ENCODE measurements at places on chromosomes 5 and 9. TPM values are rescaled to one million over a fixed set of nuclear protein-coding genes. Genes with fewer than 3 reads are reported as not detected.

DNA sequence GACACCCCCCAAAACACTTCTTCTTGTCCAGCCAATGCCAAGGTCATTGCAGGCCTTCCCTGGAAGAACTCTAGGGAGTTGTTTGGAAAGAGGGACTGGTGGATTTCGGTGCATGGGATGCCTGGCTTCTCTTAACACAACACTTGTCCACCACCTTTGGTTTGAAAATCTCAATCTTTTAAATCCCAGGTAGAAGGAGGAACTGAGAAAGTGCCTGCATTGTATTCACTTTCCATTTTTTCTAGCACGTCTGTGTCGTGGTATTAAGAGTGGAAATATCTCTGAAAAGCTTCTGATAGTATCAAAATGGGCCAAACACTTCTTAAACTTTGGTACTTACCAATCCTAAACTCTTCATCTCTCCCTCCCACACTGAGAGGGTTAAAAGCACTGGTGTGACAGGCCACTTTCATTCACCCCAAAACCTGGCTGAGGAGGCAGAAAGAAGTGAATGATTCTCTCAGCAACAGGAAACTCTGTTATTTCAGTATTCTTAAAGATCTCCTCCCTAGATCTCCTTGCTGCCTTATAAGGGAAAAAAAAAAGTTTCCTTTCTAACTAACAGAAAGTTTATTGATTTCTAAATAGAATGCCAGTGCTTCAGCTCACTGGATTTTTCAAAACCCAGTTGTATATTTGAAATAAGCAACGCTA is 3.9 kb upstream of the NFIB start:
- H3K4me1 ChIP-seq, result peaks cover 48% of the 10 kb centered on the region
- H3K36me3 ChIP-seq, result no peaks in the 10 kb centered on the region
- H3K27me3 ChIP-seq, result no peaks in the 10 kb centered on the region
- H3K27ac ChIP-seq, result peak overlapping the region; percentile 93
- peak overlapping the region; percentile 71 for H3K4me3 ChIP-seq

DNA sequence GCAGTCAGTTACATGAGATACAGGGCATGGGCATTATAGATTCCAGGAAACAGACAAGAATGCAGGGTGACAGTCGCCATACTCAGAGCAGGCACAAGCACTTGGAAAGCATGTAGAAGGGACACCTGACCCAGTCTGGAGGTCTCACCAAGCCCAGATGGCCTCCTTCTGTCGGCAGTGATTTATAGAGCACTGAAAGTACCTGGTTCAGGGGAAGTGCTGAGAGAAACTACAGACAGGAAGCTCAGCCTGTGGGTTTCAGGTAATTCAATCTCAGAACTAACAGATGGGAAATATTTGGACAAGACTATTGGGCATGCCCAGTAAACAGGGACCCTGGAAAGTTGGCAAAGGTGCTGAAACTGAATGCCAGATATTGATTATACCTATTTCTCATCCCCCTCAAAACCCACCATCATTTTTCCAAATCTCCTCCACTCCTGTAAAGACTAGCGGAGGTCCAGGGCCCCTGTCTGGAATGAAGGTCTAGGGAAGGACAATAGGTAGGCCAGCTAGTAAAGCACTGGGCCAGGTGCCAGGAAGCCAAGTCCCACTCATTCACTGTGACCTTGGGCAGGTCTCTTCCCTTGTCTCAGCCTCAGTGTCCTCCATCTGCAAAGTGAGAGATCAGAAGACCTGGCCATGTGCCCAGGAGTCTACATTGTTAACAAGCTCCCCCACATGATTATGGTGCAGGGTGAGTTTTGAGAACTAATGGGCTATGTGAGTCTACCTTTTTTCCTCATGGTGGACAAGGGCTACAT is 26.9 kb downstream of the KLHL3 start:
- no peak overlapping the region for H3K4me3 ChIP-seq
- no peak for DNase-seq
- no peaks in the 10 kb centered on the region for H3K27me3 ChIP-seq
- H3K36me3 ChIP-seq, result no peaks in the 10 kb centered on the region
- H3K27ac ChIP-seq, result no peak overlapping the region

DNA sequence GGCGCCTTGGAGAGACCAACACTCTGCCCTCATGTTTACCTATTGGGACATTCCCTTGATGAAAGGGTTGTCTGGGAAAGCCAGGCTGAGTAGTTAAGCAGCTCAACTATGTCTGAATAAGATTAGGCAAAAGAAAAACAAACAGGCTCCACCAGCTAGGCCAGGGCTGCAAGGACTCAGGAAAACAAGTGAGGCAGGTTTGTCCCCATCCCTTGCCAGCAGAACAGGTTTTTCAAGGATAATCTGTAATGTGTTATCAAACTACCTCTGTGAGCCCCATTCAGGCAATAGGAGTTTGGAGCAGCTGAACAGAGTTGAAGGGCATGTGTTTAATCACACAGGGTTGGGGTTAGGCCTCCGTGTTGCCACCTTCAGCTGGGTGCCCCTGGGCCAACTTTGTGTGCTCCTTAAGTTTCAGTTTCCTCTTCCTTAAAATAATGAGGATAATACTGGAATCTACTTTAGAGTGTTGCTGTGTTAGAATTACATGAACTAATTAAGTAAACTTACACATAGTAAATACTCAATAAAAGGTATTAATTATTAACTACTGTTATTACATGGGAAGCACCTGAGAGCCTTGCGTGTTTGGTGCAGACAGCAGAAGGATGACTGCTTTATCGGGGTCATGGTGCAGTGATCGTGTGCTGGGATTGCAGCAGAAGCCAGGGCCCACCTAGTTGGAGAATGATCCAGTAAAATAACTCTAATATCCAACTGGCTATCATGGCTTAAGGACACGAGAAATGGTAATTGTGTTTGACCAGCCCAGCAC is 72.1 kb upstream of the ATP10B start:
- no peak overlapping the region for H3K4me3 ChIP-seq
- H3K27me3 ChIP-seq, result no peaks in the 10 kb centered on the region
- H3K4me1 ChIP-seq, result peaks cover 30% of the 10 kb centered on the region
- DNase-seq, result peak; percentile 59
- no peaks in the 10 kb centered on the region for H3K36me3 ChIP-seq
- no peak overlapping the region for H3K27ac ChIP-seq

DNA sequence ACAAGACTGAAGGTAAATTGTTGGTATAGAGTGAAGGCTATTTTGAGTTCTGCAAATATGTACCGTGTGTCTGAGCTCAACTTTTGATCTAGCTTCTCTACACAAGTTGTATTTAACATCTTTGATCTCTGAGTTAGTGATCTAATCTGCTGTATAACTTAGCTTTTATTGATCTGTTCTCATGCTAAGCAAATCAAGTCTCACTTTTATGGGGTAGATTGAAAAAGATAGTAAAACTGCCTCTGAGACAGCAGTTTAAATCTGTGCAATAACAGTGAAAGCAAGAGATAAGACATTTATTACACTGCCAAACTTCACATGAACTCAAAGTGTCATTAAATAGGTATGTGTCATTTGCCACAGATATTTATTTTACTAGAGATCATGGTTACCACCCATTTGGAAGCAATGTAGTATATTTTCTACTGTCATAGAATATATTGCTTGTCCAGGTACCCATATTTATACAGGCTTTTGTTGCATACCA is 477.3 kb downstream of the ISL1 start:
- no peak overlapping the region for H3K27ac ChIP-seq
- no peaks in the 10 kb centered on the region for H3K36me3 ChIP-seq
- no peak overlapping the region for H3K4me3 ChIP-seq
- no peak for DNase-seq
- no peaks in the 10 kb centered on the region for H3K27me3 ChIP-seq

DNA sequence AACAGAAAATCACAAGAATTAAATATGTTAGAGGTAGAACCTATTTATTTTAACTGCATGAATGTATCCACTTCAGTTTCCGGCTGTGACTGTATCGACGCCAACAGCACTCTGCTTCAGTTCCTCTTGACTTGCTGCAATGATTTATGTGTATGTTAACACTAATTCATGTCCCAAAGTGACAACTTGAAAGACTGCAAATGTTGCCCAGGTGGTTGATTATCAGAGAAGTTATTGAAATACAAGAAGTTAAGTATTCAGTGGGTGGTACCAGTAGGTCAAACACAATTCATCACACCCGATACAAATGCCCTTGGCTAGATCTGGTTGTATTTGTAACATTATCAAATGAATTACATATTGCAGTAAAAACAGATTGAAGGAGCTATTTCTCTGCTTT is 622.7 kb upstream of the CDH18 start:
- DNase-seq, result no peak
- H3K27me3 ChIP-seq, result no peaks in the 10 kb centered on the region
- no peak overlapping the region for H3K27ac ChIP-seq
- H3K4me3 ChIP-seq, result no peak overlapping the region

GRCh38 chr9:86351880-86352279 is 2.3 kb downstream of the TUT7 start:
- peaks cover 21% of the 10 kb centered on the region for H3K36me3 ChIP-seq
- H3K4me3 ChIP-seq, result peak overlapping the region; percentile 96
- no peaks in the 10 kb centered on the region for H3K27me3 ChIP-seq
- no peak for DNase-seq
- no peak overlapping the region for H3K27ac ChIP-seq
- peaks cover 72% of the 10 kb centered on the region for H3K4me1 ChIP-seq

Gene DND1
- total RNA-seq, result 1.2 TPM

DNA sequence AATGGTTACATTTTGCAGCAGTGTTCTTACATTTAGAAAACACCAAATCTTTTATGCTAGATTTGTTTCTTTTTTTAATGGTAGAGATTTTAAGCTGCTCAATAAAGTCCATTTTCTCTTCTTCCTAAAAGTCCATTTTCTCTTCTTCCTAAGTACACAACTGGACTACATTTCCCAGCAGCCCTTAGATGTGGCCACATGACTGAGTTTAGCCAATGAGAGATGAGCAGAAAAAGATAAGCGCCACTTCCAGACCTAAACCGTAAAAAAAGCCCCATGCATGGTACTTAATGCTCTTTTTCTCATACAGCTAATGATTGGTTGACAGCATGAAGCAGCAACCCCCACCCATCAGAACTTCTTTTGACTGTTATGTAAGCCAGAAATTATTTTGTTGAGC is 206.7 kb downstream of the FAM114A2 start:
- DNase-seq, result no peak
- no peaks in the 10 kb centered on the region for H3K36me3 ChIP-seq
- no peak overlapping the region for H3K4me3 ChIP-seq
- no peak overlapping the region for H3K27ac ChIP-seq

GRCh38 chr5:168991311-168991710 is 309.6 kb downstream of the SLIT3 start:
- peaks cover 17% of the 10 kb centered on the region for H3K27me3 ChIP-seq
- DNase-seq, result no peak
- H3K27ac ChIP-seq, result no peak overlapping the region
- no peak overlapping the region for H3K4me3 ChIP-seq

GRCh38 chr5:127396490-127397155 is 106.0 kb downstream of the MEGF10 start:
- no peaks in the 10 kb centered on the region for H3K27me3 ChIP-seq
- no peak overlapping the region for H3K27ac ChIP-seq
- no peak overlapping the region for H3K4me3 ChIP-seq
- H3K4me1 ChIP-seq, result no peaks in the 10 kb centered on the region
- DNase-seq, result no peak

GRCh38 chr5:71573591-71573990 is 13.5 kb upstream of the MCCC2 start:
- H3K27ac ChIP-seq, result no peak overlapping the region
- no peaks in the 10 kb centered on the region for H3K4me1 ChIP-seq
- H3K27me3 ChIP-seq, result no peaks in the 10 kb centered on the region

All from lower lobe of right lung (tissue), 2 donors.